Thymus (tissue), 14 donors: ENCODE measurements at places on chromosomes 6 and 20. TPM values are rescaled to one million over a fixed set of nuclear protein-coding genes. Genes with fewer than 3 reads are reported as not detected.

PI16 gene
- 2.2 TPM for polyA plus RNA-seq

B3GALT4 gene
- 14.9 TPM for polyA plus RNA-seq

SYNDIG1 gene
- polyA plus RNA-seq, result 0.41 TPM

ULBP2 gene
- polyA plus RNA-seq, result 2.3 TPM

MYH7B gene
- polyA plus RNA-seq, result 1.8 TPM

TRIM38 gene
- polyA plus RNA-seq, result 11.3 TPM

VGLL2 gene
- 0.07 TPM for polyA plus RNA-seq

ABHD16A gene
- polyA plus RNA-seq, result 51.3 TPM

TMEM14B gene
- polyA plus RNA-seq, result 95.4 TPM

NR2E1 gene
- polyA plus RNA-seq, result 0.11 TPM

IPCEF1 gene
- 6.5 TPM for polyA plus RNA-seq

VEGFA gene
- 24.1 TPM for polyA plus RNA-seq

AGER gene
- polyA plus RNA-seq, result 81.3 TPM

PTCRA gene
- 13.4 TPM for polyA plus RNA-seq

CABLES2 gene
- 3.5 TPM for polyA plus RNA-seq

ARHGAP40 gene
- polyA plus RNA-seq, result 1.8 TPM

RRAGD gene
- polyA plus RNA-seq, result 13.0 TPM

PAK5 gene
- polyA plus RNA-seq, result 0.75 TPM

LAMA2 gene
- 2.4 TPM for polyA plus RNA-seq

SLC32A1 gene
- polyA plus RNA-seq, result 0.11 TPM

OR2H1 gene
- 0.05 TPM for polyA plus RNA-seq

XKR7 gene
- 0.02 TPM for polyA plus RNA-seq

ADGRF5 gene
- polyA plus RNA-seq, result 5.0 TPM

HLA-DRA gene
- 1,667 TPM for polyA plus RNA-seq

TMEM74B gene
- polyA plus RNA-seq, result 1.3 TPM

HDGFL1 gene
- polyA plus RNA-seq, result under 0.01 TPM

ZNF165 gene
- 1.6 TPM for polyA plus RNA-seq
